ENCODE measurements at places on chromosomes 5 and 9.

- DNase-seq, result no peak
Measured at GRCh38 chr5:102262688-102263087, 33.4 kb downstream of the SLCO4C1 start.

DNA sequence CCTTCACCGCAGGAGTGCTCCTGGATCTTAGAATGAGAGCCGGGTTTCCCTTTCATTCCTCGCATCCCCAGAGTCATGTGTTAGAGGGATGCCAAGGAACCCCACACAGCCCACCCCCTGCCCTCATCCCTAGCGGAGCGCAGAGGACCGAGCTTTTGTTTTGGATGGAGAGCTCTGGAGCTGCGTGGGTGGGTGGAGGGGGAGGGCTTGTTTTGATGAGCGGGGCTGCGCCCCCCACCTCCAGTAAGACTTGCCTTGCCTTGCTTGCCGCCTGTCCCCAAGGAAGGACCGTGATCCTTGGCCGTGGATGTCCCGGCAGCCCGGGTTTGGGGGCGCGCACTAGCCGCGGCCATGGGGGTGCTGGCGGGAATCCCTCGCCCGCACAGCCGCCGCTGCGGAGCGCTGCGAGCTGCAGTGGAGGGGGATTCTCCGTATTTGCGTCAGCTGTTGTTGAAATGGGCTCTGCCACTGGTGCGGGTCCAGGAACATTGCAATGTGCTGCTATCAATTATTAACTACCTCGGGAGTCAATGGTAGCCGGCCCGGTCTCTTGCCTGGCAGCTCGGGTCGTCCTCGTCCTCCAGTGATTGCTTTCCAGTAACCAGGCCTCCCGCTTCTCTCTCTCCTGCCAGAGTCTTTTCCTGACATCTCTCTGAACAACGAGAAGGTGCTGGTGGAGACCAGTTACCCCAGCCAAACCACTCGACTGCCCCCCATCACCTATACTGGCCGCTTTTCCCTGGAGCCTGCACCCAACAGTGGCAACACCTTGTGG is 1.0 kb downstream of the EGR1 start:
- DNase-seq, result no peak

- DNase-seq, result no peak
Measured at GRCh38 chr9:133713150-133713959, 24.8 kb downstream of the SARDH start.

DNA sequence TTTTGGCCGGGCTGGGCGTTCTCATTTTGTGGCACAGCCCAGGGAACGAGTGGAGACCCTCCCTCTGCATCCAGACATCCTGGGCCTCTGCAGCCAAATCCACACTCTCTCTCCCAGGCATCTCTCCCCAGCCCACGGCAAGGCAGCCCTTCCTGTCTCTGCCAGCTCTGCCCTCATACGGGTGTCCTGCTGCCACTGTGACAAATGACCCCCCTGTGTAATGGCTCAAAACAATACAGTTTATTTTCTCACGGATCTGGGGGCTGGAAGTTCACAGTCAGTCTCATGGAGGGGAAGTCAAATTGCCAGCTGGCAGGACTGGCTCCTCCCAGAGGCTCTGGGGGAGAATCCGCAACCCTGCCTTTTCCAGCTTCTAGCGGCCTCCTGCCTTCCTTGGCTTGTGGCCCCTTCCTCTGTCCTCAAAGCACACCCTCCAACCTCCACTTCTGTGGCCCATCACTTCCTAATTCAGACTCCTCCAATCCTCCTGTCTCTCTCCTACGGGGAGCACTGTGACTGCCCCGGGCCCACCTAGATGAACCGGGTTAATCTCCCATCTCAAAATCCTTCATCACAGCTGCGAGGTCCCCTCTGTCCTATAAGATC is 70.2 kb upstream of the COL5A1 start:
- no peak for DNase-seq

GRCh38 chr5:82622205-82622604 is 344.1 kb upstream of the RPS23 start:
- DNase-seq, result no peak

GRCh38 chr9:121564504-121565260 is 65.0 kb upstream of the GGTA1 start:
- DNase-seq, result no peak

GRCh38 chr9:127838375-127839078 is 15.9 kb downstream of the ENG start:
- peak; percentile 74 for DNase-seq

GRCh38 chr9:115957585-115957984 is 196.0 kb upstream of the PAPPA start:
- DNase-seq, result no peak

DNA sequence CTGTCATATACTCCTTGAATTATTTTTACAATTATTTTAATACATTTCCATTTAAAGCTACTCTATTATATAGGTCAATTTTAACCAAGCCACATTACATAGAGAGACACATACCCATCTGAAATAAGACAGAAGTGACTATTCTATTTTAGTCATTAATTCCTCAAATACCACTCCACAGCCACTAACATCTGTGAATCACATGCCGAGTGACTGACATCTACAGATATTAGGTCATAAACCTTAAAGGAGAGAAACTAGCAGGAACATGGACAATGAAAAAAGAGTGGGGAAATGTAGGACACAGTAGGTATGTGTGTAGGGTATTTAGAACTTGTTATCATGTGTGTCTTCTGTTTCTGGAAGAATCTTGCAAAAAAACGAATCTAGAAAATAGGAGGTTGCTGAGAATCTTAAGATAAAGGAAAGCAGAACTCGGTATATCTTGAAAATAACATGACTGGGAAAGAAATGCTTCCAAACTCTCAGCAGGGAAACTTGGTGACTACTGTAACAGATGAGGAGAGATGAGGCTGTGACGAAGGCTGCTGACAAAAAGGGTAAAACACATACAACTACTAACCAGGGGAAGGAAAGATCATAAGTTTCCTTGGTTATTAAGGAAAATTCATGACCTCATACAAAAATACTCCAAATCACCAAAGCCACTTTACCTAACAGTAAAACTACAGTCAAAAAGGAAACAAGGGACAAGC is 84.6 kb downstream of the PLPP1 start:
- no peak for DNase-seq

DNA sequence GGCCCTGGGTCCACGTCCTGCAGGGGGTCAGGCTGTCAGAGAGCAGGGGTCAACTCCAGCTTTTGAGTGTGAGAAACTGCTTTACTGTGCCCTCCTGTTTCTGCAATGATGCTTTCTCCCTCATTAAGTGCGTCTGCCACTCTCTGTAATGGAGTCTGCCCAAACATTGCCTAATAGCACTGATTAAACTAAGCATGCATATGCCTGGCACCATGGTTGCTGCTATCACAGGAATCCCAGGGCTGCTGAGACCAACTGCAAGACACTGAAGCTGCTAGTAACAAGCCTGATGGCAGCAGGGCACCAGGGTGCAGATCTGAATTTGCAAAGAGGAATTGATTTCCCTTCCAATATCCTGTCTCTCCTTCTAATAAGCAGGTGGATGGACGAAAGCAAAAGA is 125.3 kb downstream of the SLC24A2 start:
- DNase-seq, result no peak

GRCh38 chr5:143471666-143472464 is 68.4 kb upstream of the NR3C1 start:
- no peak for DNase-seq

GRCh38 chr5:92459654-92460053 is 1076.5 kb upstream of the ARRDC3 start:
- DNase-seq, result no peak

DNA sequence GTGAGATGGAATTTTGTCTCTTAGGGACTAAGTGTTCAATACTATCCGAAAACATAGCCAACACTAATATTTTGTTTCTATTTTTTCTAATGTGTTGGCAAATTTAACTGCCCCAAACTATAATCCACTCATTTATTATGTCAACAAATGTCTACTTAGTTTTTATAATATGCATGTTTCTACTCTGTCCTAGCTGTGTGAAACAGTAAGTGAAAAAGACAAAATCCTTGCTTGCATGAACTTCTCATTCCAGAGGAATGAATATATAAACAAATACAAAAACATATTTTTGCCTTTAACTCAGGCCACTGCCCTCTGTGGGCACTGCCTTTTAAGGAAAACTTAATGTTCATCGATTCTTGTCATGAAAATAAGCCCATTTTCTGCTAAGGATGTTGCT is 1275.4 kb upstream of the CDH18 start:
- no peak for DNase-seq

- DNase-seq, result no peak
Measured at GRCh38 chr5:4370218-4370617, 769.9 kb upstream of the ADAMTS16 start.

DNA sequence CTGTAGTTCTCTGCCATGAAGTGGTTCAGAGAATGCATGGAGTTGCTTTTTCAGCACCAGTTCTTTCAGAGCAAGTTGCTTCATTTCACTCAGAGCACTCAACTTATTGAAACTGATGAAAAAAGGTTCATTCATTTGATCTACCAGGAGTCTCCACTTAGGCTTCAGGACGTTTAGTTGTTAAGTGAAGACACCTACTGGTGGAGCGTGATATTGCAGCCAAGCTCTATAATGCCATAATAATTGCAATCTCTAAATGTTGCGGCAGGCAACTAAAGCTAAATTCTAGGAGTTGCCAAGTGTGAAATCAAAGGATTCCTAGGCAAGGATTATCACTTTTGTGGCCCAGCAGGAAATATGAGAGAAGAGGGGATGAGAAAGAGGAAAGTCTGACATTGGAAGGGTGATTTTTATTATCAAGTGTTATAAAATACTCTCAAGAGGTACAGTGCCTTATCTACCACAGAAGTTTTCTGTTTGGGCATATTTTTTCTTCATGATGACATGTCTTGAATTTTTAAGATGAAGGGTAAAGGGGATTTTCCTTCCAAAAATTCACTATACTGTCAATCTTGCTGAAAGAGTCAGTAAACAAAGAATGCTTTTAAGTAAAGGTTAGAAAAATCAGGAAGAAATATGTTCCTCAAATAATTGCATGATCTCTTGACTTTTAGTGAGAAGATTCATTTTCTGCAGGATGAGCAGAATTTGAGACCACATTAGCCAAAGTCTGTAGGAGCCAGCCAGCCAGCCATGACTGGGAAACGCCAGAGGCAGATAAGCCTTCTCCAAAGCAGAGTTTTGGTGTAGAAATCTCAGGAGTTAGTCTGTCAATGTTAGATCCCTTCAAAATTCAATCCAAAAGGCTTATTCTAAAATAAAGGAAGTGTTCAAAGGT is 83.4 kb downstream of the SH3PXD2B start:
- no peak for DNase-seq

GRCh38 chr9:124716808-124717207 is 54.3 kb downstream of the NR6A1 start:
- peak; percentile 31 for DNase-seq

DNA sequence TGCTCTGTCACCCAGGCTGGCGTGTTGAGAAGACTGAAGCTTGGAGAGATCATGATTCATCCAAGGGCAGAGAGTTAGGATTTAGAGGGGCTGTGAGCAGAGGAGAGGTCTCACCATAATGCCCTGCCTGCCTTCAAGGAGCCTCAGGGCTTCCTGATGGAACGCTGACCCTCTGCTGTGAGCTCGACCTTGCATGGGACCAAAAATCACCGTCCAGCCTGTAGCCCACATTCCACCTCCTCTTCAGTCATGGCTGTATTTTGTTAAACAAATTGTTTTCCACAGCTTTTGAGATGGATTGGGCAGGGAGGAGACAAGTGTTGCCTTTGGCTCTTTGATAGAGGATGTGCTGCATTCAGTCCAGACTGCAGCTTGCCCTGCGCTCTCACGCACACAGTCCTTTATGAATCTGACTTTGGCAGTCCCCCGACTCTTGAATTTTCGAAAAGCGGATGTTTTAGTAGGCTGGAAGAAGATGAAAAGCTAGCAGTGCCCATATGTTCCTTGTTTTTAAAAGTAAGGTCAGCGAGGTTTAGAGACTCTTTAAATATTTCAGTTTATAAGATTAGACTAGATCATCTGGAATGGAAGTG is 79.5 kb downstream of the MVB12B start:
- no peak for DNase-seq

DNA sequence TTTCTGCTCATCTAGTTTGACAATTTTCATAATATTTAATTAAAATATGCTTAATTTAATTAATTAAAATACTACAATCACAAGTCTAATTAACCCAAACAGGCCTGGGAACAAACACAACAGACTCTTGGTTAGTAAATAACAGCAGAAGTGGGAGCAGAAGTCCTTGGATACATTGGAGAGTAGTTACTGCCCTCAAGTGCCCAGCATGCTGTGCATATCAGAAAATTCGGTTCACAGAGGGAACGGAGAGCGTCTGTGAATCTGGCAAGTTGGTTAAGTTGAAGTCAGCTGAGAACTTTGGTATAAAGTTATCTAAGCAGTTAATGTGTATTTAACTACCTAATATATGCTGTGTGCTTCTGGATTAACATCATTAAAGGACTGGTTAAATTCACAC is 87.0 kb upstream of the ATG10 start:
- DNase-seq, result no peak

DNA sequence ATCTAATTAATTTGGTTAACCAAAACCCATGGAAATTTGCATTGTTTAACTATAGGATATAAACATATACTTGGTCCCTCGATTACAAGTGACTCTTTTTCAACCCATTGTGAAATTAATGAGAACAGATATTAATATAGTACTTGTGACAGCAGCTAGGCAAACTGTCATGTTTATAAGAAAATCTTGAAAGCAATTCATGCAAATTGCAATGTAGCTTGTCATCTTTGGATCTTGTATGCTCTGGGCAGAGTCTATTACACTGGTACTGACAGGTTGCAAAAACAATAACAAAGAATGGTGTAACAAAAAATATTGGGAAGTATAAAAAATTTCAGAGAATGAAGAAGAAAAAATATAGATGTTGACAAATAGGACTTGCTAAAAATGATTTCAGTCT is 941.0 kb downstream of the DNAH5 start:
- DNase-seq, result no peak

- DNase-seq, result no peak
Measured at GRCh38 chr5:124754206-124754927, 7.9 kb upstream of the ZNF608 start.

DNA sequence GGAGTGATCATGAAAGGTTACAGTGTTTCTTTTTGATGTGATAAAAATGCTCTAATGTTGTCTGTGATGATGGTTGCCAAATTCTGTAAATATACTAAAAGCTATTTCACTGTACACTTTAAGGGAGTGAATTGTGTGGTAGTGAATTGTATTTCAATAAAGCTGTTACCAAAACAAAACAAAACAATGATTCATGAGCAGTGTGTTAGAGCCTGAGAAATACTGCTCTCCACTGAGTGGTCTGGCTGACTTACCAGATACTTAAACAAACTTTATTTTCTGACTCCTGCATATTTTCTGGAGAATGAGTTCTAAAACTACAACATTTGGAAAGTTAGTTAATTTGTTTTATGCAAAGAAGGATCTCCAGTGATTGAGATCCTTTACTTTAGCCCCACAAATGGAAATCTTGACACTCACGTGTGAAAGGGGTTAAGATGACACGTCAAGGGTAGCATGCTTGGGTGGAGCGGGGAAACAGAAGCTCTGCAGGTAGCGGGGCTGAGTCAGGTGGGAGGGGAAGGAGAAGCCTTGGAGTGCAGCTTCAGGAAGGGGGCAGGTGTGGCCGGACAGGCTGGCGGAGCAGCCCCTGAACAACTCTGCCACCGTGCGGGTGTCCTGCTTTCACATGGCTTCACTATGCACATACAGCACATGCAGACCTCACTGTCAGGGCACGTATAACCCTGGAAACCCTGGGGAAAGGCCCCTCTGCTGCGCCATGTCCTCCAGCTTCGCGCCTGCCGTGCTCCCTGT is 256.7 kb downstream of the IRX1 start:
- DNase-seq, result no peak

GRCh38 chr9:125121146-125121545 is 22.2 kb downstream of the SCAI start:
- no peak for DNase-seq

GRCh38 chr9:84867186-84867585 is 197.7 kb downstream of the NTRK2 start:
- no peak for DNase-seq

All from HS-27A (cell line).